ENCODE measurements at places on chromosomes 11 and 22.

- no peak for DNase-seq
Observed at GRCh38 chr11:74135127-74135840, 35.5 kb downstream of the C2CD3 start.

- no peak for DNase-seq
Observed at GRCh38 chr11:130037058-130037457, 32.6 kb upstream of the APLP2 start.

DNA sequence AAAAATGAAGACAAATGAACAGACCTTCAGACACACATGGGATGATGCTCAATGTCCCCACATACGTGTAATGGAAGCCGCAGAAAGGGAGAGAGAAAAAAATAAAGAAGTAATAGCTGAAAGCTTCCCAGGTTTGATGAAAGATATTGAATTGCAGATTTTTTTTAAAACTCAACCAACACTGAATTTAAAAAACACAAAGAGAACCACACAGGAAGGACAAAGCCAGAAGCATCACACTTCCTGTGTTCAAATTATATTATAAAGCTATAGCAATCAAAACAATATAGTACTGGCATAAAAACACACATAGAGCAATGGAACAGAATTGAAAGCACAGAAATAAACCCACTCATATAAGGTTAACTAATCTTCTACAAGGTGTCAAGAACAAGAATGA lies 26.5 kb downstream of the TMEM45B start:
- DNase-seq, result no peak

- no peak for DNase-seq
Observed at GRCh38 chr22:49959782-49960158, 802 bp upstream of the PIM3 start.

DNA sequence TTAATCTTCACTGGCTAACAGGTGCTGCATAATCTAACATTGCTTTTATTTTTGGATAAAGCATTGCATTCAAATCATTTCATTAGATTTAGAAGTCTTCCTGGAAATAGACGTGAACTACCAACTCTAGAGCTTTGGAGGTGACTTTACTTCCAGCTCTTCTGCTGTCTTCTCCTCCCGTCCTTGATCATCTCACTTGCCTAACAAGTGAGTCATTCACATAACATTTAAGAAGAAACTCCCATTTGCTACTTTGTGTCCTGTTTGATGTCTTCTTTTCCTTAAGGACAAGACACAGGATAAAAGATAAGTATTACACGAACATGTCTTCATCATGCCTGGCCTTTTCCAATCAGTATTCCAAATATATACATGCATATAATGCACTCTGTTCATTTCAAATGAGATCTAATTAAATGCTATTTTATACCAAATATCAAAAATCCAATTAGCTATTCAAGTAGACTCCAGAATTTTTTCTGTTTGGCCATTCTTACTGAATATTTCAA lies 88.3 kb downstream of the BDNF start:
- no peak for DNase-seq

GRCh38 chr11:17519061-17519885 lies 24.9 kb downstream of the USH1C start:
- DNase-seq, result no peak

GRCh38 chr22:36828815-36829214 lies 12.0 kb upstream of the PVALB start:
- DNase-seq, result no peak

DNA sequence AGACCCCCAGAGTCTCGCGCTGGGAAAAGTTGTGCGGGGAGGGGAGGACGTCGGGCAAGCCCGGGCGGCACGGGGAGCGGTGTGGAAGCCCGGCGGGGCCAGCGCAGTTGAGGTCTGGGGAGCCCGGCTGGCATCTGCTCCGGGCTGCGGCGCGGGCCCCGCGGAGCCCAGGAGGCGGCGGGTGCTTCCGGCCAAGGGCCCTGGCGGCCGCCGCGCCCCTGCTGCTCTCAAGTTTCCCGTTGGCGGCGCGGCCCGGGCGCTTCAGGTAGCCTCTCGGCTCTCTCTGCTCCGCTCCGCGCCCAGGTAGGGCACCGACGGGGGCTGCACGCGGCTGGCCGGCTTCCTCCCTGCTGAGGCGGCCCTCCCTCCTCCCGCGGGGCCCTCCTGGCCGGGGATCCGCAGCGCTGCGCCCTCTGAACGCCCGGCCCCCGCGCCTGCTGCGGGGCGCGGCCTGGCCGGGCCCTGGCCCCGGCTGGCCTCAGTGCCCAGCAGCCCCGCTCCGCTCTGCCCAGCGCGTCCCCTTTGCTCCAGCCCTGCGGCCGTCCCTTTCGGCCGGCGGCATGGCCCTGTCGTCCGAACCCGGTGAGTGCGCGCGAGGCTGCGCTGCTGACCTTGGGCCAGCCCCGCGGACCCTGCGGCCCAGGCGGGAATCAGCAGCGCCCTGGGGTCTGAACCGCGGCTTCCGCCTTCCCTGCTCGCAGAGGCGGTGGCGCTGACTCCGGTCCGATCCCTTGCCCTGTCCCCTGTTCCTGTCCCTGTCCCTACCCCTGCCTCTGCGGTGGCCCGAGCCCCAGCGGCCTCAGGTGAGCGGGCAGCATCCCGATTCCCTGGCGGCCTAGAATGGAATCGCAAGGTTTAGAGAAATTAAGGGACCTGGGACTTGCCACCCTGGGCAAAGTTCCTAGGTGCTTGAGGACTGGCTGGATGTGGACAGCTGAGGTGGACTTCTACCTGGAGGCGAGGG lies 4.3 kb upstream of the AMPD3 start:
- no peak for DNase-seq

DNA sequence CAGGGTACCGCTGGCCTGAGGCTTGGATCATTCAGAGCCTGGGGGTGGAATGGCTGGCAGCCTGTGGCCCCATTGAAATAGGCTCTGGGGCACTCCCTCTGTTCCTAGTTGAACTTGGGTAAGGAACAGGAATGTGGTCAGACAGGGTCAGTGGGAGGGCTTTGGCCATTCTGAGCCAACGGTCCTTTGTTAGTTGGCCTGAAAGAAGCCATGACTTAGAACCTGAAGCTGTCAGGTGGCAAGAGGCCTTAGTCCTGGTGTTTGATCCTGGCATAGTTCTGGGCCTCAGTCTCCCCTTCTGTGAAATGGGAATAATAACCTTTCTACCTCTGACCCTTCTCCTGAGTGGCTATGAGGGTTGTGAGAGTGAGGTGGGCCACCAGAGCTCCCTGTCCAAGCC lies 8.3 kb downstream of the PGAP2 start:
- no peak for DNase-seq

GRCh38 chr11:60370252-60370810 lies 8.0 kb upstream of the MS4A7 start:
- no peak for DNase-seq

GRCh38 chr11:86632499-86633269 lies 39.7 kb downstream of the ME3 start:
- DNase-seq, result no peak

DNA sequence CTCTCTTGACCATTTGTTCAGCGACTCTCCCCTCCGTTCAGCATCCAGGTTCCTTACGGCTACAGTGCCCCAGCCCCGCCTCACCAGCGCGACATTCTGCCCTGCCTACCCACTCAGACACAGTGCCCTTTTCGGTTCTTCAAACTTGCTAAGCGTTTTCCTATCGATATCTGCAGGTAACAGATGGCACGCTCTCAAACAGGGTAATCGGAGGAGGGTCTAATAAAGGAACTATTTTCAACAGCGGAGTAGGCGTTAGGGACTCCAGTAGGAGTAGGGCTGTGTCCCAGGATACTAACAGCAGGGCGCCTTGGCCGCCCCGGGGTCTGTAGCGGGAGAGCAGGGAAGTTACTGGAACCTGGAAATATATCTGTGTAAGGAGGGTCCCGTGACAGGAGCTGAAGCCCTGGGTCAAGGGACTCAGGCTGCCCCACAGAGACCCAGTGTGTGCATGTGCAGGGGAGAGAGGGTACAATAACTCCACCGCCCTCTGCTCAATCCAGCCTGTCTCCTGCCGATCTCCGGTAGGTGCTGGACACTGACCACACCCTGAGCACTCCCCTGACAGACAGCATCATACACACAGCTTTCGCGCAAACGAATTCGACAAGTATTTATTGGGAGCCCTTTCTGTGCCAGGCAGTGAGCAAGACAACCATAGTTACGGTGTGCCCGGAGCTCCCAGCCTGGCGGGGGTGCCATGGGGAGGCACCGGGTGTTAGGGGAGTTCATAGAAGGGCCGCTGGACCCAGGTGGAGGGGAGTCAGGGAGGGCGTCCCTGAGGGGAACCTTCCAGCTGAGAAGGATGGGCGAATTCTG lies 2.1 kb downstream of the KLHL35 start:
- peak; percentile 13 for DNase-seq

- DNase-seq, result no peak
Observed at GRCh38 chr11:90764691-90765090, 541.8 kb upstream of the CHORDC1 start.

DNA sequence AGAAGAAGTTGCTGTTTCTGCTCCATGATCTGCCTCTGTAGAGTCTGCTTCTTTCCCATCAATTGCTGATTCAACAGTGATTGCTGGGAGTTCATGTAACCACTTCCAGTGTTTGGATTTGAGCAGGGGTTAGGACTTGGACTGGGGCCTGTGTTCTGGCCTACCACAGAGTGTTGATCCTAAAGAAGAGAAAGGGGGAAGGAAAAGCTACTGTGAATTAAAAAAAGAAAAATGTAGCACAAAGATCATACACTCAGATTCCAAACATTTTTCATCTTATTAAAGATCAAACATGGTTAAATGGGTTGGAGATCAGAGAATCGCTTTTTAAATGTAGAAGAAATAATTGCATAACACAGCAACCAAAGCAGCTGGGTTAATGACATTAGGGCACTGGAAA lies 67.6 kb upstream of the MTMR2 start:
- DNase-seq, result no peak

GRCh38 chr22:37561212-37562048 lies 1.1 kb downstream of the CDC42EP1 start:
- DNase-seq, result peak; percentile 92

- peak; percentile 95 for DNase-seq
Observed at GRCh38 chr22:29799217-29799680, 32.1 kb downstream of the UQCR10 start.

GRCh38 chr11:12860827-12861226 lies 148.3 kb upstream of the RASSF10 start:
- no peak for DNase-seq

DNA sequence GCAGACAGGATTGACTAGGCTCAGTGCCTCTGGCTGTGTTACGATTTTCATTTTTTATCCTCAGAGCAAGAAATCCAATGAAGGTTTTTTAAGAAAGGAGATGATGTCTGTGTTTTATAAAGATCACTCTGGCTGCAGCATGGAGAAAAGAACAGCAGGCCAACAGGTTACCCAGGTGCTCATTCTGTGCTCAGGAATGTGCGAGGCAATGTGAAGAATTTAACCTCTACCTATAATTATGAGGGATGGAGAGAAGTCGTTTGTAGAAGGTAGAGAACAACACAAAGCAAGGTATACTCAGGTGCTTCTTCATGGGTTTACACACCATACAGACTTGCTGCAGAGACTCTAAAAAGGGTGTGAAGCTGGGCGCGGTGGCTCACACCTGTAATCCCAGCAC lies 10.0 kb upstream of the RTCB start:
- no peak for DNase-seq

GRCh38 chr11:69241844-69242243 lies 52.1 kb upstream of the MYEOV start:
- DNase-seq, result no peak

- DNase-seq, result no peak
Observed at GRCh38 chr11:77069336-77069968, 2.7 kb downstream of the CAPN5 start.

DNA sequence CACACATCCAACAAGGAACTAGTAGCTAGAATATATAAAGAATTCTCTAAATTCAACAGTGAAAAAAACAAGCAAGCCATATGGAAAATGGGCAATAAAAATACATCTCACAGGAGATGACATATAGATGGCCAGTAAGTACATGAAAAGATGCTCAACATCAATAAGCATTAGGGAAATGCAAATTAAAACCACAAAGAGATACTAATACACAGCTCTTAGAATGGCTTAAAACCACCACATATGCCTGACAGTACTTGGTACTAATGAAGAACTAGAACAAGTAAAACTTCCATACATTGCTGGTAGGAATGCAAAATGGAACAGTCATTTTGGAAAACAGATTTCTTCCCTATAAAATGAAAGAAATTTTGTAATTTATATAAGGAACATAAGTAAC lies 71.6 kb upstream of the GAB2 start:
- no peak for DNase-seq

- no peak for DNase-seq
Observed at GRCh38 chr11:27496461-27496860, 10.1 kb downstream of the LIN7C start.

- no peak for DNase-seq
Observed at GRCh38 chr11:108131993-108132392, 10.6 kb downstream of the ACAT1 start.

DNA sequence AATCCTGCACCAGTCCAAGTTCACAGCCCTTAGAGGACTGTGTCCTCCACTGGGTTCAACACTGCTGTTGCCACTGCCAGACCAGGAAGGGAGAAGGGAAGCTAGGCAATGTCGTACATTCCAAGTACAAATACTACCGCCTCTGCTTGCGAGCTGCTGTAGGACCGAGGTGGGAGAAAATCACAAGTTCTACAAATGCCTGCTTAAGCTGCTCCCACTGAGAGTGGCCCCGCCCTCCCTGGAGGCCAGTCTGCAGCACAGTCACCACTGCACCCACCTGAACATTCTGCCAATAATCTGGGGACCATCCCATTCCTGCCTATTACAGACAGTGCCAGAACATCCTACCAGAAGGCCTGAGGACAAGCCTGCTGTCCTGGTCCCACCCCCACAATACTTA lies 707.5 kb upstream of the ANO5 start:
- no peak for DNase-seq

DNA sequence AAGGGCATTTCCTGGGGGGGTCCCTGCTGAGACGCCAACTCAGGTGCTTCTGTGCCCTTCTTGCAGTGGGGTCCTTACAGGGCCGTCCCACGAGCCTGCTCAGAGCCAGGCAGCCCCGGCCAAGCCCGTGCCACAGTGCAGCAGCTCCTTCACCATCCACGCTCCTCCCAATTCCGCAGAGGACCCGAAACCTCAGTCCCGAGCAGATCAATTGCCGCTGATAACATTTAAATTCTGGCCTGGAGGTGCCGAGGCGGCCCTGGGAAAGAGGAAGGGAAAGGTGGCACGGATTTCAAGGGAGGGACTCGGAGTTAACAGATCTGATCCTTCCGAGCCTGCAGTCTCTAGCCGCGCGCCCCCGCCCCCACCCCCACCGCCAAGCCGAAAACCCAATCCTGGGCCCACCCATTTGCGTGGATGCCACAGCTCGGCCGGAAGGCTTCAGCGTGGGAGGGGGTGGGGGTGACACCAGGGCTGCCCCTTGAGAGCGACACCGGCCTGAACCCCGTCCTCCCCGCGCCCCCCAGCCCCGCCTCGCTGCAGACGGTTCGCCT lies 32.3 kb upstream of the JAM3 start:
- no peak for DNase-seq

GRCh38 chr22:27581236-27581635 lies 220.3 kb downstream of the MN1 start:
- no peak for DNase-seq

GRCh38 chr11:26665036-26665435 lies 56.8 kb downstream of the SLC5A12 start:
- DNase-seq, result no peak

- DNase-seq, result no peak
Observed at GRCh38 chr11:86303257-86303656, 1.2 kb downstream of the HIKESHI start.

GRCh38 chr22:32985899-32986765 lies 72.0 kb downstream of the SYN3 start:
- DNase-seq, result peak; percentile 73

- DNase-seq, result no peak
Observed at GRCh38 chr22:20964090-20964798, 2.8 kb upstream of the AIFM3 start.

GRCh38 chr22:30386960-30387827 lies at the start of gene RNF215:
RNF215 (minus strand) TSS chr22:30387411; CDS start chr22:30387313, 98 bp downstream.
- peak; percentile 78 for DNase-seq
